ENCODE measurements at places on chromosomes 4 and X.
A peak's percentile ranks its signal among the peaks of the same experiment; 100 is the strongest.

DNA sequence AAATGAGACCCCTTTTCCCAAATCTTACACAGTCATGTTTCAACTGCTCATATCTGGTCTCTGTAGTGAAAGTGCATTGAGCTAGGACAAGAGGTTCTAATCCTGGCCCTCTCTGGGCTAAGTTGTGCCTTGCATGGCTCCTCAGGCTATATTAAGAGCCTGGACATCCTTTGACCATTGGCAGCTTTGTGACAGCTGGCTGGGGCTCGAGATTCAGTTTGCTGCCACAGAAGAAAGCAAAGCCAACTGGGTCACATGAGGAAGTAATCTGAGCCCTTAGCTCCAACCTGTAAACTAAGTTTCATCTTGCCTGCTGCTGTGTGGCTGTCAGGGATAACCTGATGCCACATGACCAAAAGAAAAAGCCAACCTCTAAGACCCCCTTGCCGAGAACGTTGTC lies 51.8 kb upstream of the JADE1 start:
- DNase-seq = no peak

DNA sequence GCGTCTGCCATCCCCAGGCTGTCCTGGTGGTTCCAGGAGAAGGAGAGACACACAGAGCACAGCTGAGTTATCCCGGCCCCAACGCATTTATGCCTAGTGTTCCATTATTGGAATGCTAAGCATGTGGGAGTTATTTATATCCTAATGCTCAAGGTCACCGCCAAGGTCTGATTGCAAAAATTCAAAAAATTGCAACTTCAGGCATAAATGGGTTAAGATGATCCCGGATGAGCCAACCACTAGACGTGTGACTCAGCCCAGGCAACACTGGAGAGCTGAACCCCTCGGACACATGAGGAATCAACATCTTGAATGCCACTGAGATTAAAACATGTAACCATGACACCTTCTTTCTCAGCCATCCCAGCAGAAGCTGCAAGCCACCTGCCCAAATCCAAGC lies 3.8 kb upstream of the ZCCHC4 start:
- no peak for DNase-seq

DNA sequence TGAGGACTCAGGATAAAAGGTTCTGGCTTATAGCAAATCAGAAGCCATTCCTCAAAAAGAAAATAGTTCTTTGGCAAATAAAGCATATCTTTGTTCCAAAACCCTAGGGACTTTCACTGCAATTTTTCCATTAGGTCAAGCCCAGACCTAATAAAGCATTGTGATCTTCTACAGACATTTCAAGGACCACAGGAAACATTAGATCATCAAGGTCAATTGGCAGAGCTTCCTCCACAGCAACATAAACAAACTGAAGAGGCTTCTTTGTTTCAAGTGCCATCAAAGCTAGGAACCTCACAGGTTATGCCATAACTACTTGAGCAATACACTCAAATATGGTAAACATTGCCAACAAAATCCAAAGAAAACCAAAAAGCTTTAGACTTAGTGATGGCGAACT lies 144.9 kb downstream of the ANXA5 start:
- DNase-seq = no peak

DNA sequence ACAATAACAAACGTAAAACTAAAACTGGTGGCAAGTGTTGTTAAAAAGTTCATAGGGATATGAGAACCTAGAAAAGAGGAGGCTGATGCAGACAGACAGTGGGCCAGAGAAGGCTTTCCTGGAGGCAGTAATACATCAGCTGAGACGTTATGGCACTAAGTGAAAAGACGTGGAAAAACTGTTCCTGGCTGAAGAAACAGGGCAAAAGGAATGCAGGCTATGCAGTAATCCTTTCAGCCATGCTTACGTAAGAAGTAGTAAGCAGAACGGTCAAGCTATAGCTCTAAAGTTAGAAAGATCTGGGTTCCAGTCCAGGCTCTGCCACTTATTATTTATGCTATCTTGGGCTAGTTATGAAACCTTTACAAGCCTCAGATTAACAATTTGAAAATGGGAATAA lies 6.4 kb downstream of the LAMTOR3 start:
- DNase-seq = no peak

- DNase-seq = no peak
Observed at GRCh38 chr4:5918331-5918985, 25.6 kb upstream of the CRMP1 start.

GRCh38 chrX:46325312-46325877 lies 219.8 kb downstream of the ZNF674 start:
- DNase-seq = peak; percentile 51

- DNase-seq = no peak
Observed at GRCh38 chr4:127097061-127097460, 535.7 kb upstream of the INTU start.

GRCh38 chr4:127018381-127018780 lies 614.4 kb upstream of the INTU start:
- no peak for DNase-seq

DNA sequence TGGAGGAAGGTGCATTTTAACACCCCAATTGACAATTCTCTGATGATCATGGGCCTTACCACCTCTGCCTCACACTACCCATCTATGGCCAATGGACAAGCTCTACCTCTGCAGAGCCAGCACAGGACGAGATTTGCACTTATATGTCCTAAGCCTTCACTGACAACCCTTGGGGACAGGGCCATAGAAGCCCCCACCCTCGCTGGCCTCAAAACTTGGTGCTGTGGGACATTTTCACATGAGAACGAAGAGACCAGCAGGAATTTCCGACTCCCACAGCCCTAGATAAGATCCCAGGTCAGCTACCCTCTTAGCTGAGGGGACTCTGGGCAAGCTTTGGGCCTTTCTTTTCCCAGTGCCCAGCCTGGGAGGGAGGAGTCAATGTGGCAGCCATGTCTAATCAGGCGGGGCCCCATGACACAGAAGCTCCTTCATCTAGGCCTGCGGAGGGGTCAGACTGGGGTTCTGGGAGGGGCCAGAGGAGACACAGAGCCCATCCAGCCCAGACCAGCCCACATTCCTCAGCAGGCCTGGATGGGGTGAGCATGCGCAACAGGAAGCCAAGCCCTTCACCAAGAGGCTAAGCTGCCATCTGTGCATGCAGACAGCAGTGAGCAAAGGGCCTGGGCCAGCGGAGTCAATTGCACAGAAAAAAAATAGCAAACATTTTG lies 12.1 kb downstream of the PJA1 start:
- no peak for DNase-seq

DNA sequence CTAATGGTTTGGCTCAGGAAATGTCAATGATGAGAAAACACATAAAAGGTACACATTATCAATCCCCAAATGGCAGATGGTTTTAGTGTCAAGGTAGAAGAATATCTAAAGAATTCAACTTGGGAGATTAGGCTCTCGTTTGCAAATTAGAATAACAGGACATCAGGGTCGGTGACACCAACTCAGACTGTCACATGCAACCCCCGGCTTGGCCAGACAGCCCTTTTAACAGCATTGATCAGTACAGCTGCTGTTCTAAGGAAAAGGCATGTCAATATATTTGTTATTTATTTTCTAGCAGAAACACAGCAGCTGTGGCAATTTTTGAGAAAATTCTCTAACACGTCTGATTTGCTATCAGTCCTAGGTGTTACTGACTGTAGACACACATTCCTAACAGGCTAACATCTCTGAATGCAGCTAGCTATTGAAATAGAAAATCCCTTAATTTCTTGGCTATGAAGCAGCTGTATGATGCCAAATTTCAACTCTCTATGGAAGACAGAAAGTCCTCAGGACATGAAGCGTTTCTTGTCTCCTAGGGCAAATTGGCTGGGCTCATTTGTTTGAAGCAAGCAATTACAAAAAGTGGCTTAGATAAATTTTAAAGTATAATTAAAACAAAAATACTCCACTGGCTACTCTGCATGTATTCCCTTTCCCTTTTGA lies 269.0 kb upstream of the CXXC4 start:
- no peak for DNase-seq

DNA sequence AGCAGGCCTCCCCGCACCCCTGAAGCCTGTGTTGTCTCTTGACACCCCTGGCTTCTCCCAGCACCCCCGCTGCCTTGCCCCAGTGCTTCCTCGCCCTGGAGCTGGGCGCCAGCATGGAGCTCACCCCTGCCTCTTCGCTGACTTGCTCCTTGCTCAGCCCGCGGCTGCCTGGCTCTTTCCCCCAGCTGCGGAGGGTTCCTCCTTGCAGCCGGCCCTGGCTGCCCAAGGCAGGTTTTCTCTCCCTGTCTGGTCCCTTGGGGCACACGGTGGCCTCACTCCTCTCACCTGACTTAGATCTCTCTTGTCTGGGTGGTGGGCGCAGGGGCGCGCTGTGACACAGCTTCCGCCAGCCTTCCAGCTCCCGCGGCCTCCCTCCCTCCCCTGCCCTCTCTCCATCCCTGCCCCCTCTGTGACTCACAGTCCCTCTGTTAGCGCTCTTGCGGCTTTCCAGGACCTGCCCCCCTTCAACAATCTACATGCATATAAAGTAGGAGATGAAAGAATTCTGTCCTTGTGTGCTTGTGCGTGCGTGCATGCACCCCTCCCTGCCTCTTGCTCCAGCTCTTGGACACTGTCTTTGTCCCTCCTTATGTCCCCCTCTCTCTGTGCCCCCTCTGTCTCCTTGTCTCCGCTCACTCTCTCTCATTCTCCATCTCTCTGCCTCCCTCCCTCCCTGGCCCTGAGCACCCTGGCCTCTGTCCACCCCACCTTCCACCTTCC lies 2.2 kb downstream of the PLXNB3 start:
- DNase-seq = peak; percentile 31
